Adipocyte (in vitro differentiated cells): ENCODE measurements at places on chromosomes 7 and 10.

DNA sequence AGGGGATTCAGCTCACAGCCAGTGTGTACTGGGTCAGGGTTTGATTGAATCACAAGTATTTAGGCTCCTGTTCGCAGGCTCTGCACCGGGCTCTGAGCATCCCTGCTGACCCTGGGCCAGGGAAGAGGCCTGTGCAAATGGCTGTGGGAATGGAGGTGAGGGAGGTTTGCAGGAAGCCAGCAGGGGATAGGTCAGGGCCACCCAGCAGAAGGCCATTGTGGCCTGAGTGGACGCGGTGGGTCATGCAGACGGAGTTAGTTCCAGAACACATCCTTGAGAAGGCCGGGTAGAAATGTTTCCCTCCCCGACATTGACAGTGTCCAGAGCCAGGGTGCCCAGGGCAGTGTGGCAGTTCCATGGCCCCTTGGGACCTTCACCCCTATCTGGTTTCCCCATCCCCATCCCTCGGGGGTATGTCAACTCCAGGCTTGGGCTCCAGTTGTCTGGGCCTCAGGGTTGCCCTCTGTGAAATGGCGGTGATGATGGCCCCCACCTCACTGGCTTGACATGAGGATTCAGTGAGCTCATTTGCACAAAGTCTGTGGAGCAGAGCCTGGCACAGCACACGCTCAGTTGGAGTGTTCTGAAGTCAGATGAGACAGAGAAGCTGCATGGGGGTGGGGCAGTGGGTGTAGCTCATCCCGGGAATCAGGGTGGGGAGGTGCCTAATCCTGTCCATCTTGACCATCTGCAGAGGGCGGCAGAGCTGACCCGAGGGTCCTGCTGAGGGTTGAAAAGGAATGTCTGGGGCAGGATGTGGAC lies 107.6 kb downstream of the ADCY1 start:
- no peak for DNase-seq

- no peak for DNase-seq
Observed at GRCh38 chr10:101301111-101301731, 52.7 kb upstream of the BTRC start.

GRCh38 chr7:155885167-155886155 lies 73.2 kb upstream of the SHH start:
- DNase-seq = peak; percentile 2

DNA sequence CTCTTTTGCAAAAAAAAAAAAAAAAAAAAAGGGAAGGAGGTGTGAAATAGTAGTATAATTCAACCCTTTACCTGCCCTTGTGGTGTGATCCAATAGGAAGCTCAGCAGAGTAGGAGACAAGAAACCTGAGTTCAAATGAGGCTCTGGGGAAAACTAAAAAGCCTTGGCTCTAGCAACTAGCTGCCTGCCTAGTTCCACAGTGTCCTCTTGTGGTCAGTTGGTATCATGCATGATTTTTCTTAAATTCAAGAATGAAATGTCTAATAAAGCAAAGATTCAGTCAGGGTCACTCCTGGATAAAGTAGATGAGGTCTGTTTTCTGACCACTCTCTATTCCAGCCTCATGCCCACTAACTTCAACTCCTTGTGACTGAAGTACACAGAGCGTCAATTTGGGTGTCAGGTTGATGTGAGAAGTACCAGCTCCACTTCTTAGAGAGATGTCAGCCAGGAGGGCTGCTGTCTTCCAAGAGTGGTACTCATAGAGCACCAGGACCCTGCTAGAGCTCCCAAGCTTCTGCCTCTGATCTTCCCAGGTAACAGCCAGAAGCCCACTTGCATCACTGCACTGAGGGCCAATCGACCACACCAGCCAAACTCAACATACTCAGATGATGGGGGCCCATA lies 10.5 kb downstream of the LSM5 start:
- peak; percentile 79 for DNase-seq

DNA sequence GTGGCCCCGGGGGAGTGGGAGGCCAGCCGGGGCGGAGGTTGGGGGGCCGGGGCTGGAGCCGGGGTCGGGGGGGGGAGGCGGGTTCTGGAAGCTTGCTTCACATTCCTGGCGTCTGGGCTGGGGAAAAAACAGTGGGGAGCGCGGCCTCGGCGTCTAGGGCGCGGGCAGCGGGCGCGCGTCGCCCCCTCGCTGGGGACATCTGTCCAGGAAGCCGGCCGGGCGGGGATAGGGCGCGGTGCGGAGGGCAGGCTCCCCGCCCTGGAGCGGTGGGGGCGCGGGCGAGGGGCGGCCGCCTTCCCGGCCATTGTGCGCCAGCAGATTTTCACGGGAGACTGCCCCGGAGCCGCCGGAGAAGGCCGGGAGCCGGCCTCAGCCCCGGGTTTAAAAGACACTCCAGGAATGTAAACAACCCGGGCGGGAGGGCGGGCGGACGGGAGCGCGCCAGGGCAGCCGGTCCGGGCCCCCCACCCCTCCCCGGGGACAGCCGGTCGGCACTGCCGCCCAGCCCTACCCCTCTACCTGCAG lies 1.4 kb downstream of the ZMIZ1 start:
- DNase-seq = peak; percentile 78

DNA sequence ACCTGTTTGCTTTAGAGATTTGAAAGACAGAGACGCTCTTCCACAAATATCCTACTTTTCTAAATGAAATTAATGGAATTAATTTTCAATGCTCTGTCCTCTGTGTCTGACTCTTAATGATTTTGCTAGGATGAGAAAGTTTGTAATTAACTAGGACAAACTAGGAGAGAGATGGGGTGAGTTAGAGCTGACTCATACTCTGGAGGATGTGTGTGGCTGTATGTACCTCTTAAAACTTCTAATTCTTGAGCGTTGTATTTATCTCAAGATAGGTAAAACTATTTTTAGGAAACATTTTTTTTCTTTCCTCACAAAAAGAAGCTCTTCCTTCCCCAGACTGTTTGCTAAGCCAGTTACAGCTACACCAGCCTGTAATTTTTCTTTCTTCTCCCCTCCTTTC lies 178.8 kb upstream of the ANKRD30A start:
- DNase-seq = no peak

GRCh38 chr10:25912866-25913265 lies 21.2 kb upstream of the MYO3A start:
- DNase-seq = no peak

DNA sequence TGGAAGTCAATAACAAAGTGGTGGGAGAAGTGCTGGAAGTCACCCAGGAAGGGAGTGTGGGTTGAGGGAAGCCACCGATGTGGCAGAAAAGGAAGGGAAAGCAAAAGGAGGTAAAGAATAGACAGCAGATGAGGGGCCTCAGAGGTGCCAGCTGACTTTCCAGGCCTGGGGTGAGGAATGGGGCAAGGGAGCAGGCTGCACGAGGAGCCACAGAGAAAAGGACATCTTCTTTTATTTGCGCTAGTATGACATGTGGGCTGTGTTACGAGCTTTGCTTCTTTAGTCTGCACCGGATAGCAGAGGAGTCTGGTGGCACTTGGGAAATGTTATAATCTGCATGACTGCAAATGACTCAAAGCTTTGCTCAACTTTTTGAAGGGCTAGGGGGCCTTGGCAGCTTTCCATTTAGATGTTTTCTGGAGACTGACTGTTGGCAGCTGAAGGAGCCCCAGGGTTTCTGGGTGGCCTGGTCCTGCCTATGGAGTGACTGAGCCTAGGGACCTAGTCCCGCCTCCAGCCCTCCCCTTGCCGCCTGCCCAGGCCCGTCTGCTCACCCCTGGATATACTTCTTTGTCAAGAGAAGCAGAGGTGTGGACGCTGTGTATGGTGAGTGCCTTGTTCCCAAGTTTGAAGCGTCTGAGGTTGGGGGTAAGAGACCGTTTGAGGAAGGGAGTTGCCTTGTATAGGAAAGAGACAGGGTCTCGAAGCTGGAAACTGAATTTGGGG lies 5.1 kb downstream of the PRXL2A start:
- peak; percentile 96 for DNase-seq

DNA sequence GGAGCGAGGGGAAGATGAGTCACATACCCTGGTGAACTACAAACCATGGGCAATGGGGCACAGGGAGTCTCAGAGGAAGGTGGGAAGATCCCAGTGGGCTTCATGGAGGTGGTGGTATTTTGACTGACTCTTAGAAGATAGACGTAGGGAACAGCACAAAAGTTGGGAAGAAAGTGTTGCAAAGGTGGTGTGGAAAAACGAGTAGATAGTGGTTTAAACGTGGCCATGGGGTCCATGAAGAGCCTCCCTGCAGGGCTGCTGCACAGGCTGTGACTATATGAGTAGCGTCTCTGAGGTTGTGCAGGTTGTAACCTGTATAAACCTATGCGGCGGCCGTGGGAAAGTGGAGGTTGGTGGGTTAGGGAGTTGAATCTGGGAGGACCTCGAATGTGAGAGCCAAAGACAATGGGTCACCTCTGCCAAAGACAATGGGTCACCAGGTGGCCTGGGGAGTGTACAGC lies 13.8 kb downstream of the LZTS2 start:
- no peak for DNase-seq

GRCh38 chr7:131281266-131282048 lies 46.2 kb upstream of the MKLN1 start:
- no peak for DNase-seq

DNA sequence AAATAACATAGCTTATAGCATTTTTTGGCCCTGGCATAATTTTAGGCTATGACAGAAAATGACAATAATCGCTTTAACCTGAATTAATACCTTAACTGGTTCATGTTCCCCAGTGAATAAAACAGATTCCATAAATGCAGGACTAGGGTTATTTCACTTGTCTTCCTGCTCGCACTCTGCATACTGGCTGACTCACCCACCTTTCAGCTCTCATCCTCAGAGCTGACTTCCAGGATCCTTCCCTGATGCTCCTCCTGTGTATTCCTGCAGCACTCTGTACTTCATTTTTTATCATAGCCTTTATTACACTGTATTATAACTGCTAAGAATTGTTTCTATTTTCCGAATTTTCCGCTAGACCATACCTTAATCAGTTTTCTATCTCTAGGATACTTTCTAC lies 123.7 kb downstream of the AVL9 start:
- no peak for DNase-seq
